Naive thymus-derived CD8-positive, alpha-beta T cell (primary cell): ENCODE measurements at places on chromosomes 7 and 10. TPM values are rescaled to one million over a fixed set of nuclear protein-coding genes. Genes with fewer than 3 reads are reported as not detected.

C10orf105 gene
- 0.10 TPM for polyA plus RNA-seq

PILRA gene
- 0.35 TPM for polyA plus RNA-seq

PRDX3 gene
- polyA plus RNA-seq: 67.7 TPM

TMEM236 gene
- not detected for polyA plus RNA-seq

CDNF gene
- 1.4 TPM for polyA plus RNA-seq

LIPN gene
- polyA plus RNA-seq: not detected

MAT1A gene
- not detected for polyA plus RNA-seq

SPDYE6 gene
- 0.25 TPM for polyA plus RNA-seq

ECHDC3 gene
- polyA plus RNA-seq: 1.7 TPM

MMD2 gene
- not detected for polyA plus RNA-seq

SPAM1 gene
- not detected for polyA plus RNA-seq

AEBP1 gene
- 10.4 TPM for polyA plus RNA-seq
